Aortic smooth muscle cell (primary cell): ENCODE measurements at places on chromosomes 1 and 21. TPM values are rescaled to one million over a fixed set of nuclear protein-coding genes. Genes with fewer than 3 reads are reported as not detected.

OR2T35 gene
- total RNA-seq = not detected in 2 replicates

SPRR3 gene
- total RNA-seq = not detected in 2 replicates

CELA3A gene
- not detected in 2 replicates for total RNA-seq

FCRL6 gene
- not detected in 2 replicates for total RNA-seq

SYDE2 gene
- total RNA-seq = 3.2 and 4.4 TPM in 2 replicates

ESPN gene
- not detected in 2 replicates for total RNA-seq

CYP4A11 gene
- total RNA-seq = 0.13 TPM in 1 of 2 replicates, not detected in the other

MROH7 gene
- total RNA-seq = 0.75 and 0.79 TPM in 2 replicates
